ENCODE measurements at places on chromosomes 2 and 18.

GRCh38 chr18:58601468-58602266 is 27.2 kb downstream of the ALPK2 start:
- DNase-seq = no peak

DNA sequence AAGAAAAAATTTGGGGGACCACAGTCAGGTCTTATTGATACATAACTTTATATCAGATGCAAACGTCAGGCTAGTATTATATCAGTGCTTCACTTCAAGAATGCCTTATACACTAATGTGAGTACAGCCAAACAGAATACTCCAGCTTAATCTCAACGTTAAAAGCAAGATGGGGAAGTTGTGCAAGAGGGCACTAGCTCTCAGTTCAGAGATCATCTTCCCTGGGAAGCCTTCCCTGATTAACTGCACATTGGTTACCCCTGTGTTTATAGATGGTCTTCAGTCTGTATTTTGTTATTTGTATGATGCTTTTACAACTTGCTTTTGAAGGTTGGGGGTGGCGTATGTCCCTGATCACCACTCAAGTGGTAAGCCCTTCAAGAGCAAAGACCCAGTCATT is 11.4 kb downstream of the EPAS1 start:
- DNase-seq = no peak

GRCh38 chr18:12336171-12336613 is 28.2 kb downstream of the TUBB6 start:
- DNase-seq = no peak

DNA sequence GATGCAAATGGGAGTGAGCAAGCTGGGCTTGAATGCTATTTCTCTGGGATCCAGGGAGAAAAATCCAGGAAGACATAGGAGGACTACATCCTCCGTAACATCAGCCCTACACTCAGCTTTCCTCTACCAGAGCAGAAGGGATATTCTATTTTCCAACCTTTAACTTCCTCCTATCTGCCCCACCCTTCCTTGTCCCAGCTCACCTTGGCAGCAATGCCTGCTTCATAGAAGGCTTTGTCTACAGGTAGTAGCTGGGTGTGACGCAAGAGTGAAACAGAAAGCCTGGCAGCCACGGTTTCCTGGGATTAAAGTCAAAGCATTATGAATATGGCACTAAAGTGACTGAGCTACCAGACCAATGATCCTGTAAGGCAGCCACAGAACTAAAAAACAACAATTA is 3.9 kb downstream of the KRTCAP3 start:
- no peak for DNase-seq

GRCh38 chr2:144389151-144389929 is 130.6 kb downstream of the ZEB2 start:
- no peak for DNase-seq

DNA sequence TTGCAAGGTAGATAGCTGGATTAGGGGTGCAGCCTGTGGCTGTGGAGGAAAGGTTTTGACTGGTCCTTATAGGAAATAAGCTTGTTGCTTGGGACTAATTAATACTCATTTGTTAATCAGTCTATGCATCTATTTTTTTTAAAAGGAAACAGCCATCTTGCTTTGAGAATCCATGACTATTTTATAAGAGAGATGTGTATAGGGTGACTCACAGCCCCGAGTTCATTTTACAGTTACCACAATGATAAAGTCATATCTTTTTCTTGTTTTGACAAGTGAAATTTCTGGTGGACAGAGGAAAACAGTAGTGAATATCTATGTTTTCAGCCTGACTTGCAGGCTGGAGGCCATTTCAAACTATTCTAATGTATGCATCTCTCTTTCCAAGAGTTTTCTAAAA is 193.5 kb upstream of the CCDC68 start:
- DNase-seq = no peak

- no peak for DNase-seq
These were observed 110.2 kb downstream of the RNF144A start for GRCh38 chr2:7027411-7027810.

- DNase-seq = no peak
These were observed 52.6 kb upstream of the UNC80 start for GRCh38 chr2:209719034-209719433.

- no peak for DNase-seq
These were observed 381.0 kb upstream of the MEX3C start for GRCh38 chr18:51578406-51578980.

GRCh38 chr2:3498783-3499394 is 20.4 kb downstream of the ADI1 start:
- no peak for DNase-seq

DNA sequence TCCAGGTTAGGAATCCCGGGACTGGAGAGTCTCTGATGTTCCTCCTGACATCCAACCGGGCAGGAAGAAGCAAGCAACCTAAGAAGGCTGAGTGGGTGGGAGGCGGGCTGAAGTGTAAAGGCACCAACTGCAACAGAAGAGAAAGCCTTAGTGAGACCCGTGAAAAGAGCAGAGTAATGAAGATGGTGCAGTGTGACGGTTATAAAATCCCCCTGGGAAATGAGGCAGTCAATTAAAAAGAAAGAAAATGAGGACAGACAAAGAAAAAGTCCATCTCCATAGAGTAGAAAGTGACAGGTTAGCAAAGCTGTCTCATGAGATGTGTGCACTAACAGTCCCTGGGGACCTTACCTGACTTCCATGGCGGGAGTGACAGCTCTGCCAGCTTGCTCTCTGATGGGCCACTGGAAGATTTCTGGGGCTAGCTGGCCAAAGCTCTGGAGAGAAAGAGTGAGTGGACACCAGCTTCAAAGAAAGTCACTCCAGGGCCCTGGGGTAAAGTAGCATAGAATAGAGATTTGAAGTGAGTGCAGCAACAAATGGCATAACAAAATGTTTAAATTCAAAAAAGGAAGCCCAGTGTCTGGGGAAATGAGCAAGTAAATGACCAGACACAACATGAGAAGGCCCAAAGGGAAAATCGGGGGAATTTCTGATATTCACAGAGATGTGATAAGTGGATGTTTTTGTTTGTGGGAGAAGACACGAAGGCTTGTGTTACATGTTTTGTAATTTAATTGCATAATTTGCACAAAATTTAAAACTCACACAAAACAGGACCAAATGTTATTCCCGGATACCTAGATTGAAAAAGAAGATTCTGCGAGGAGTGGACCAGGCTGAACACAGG is 44.1 kb upstream of the IGFBP2 start:
- DNase-seq = no peak

GRCh38 chr2:120251078-120251477 is 1.6 kb upstream of the RALB start:
- no peak for DNase-seq

DNA sequence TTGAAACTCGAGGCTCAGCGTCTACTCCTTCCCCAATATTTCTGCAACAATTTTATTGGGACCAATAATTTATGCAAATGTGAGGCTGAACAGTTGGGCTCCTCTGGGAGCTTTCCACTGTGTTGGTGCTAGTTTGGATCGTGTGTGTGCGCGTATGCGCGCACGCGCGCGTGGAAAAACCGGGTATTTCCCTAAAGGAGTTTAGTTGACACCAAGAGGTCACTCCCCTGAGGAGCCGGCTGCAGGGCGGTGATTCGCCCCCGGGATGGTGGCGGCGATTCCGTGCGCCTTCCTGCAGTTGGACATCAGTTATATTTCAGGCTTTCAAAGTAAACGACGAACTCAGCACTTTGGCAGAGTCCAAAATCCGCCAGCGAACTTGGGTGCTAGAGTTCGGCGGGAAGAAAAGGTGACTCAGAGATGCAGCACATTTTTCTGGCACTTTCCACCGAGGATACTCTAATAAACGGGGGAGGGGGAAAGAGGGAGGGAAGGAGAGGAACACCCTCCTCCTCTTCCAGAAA is 186.5 kb upstream of the FANCL start:
- DNase-seq = peak; percentile 81

DNA sequence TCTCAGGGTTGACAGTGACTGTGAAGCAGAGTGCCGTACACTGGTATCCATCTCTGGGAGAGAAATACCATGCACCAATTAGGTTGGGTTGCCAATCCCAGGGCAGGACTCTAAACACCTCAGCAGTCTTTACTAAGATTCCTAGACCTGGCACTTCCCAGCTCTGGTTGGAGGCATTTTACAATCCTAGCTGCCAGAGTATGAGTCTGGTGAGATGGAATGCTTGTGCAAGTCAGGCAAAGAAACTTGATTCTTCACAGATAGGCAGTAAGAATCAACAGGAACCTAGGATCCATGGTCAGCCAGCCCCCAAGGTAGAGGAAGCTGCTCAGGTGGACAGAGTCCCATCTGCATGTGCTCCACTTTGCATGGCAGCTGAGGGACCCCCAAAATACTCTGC is 6.0 kb upstream of the UGT1A5 start:
- no peak for DNase-seq

- no peak for DNase-seq
These were observed 11.2 kb upstream of the GYPC start for GRCh38 chr2:126644630-126645191.

DNA sequence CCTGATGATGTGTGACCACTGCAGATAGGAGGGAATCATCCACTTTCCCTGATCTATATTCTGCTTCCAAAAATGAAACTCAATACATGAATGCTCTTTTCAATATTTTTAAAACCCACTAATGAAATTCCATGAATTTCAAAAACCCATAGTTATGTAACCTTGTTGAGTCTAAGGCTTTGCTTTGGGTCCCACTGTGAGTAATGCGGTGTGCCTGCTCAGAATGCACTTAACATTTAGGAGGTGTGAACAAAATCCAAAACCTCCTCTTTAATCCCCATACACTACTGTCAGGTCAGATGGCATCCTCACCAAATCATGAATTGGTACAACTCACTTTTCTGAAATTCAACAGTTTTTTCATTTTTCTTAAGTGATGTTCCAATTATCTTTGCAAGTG is 50.4 kb downstream of the CCDC93 start:
- DNase-seq = no peak

- DNase-seq = peak; percentile 60
These were observed 205.2 kb upstream of the HDAC4 start for GRCh38 chr2:239605976-239606375.

DNA sequence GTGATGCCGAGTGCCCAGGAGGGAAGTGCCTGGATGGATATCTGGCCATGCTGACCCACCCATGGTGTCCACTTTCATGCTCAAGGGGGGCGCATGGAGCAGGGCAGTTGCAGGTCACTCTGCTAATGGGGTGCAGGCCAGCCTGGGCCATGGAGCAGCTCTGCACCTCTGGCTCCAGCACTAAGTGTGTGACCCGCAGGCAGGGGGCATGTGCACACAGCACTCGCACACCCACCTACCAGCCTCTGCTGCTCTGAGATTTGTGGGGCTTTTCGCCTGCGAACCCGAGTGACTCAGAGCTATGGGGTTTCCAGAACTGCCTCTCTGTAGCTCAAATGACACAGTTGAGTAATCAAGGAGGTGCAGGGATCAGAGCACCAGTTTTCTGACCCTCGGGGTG is 66.2 kb downstream of the CYP26B1 start:
- DNase-seq = no peak

- no peak for DNase-seq
These were observed 211.4 kb downstream of the KLHL29 start for GRCh38 chr2:23596316-23596885.

DNA sequence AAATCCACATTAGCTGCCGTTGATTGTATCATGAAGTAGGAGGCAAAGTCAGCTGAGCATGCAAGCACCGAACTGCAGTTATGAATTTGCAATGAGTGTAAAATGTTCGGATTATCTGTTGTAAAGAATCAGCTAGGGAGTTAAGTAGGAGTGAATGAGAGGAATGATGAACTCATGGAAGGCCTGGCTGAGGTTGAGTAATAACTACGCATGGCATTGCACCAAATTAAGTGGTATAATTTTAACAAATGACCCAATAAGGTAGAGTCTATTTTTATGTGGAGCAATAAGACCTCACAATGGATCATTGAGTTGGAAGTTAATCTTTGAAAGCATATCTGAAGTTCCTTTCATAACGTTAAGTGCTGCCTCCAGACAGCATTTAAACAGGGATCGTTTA is 288.2 kb upstream of the CHST9 start:
- DNase-seq = no peak

DNA sequence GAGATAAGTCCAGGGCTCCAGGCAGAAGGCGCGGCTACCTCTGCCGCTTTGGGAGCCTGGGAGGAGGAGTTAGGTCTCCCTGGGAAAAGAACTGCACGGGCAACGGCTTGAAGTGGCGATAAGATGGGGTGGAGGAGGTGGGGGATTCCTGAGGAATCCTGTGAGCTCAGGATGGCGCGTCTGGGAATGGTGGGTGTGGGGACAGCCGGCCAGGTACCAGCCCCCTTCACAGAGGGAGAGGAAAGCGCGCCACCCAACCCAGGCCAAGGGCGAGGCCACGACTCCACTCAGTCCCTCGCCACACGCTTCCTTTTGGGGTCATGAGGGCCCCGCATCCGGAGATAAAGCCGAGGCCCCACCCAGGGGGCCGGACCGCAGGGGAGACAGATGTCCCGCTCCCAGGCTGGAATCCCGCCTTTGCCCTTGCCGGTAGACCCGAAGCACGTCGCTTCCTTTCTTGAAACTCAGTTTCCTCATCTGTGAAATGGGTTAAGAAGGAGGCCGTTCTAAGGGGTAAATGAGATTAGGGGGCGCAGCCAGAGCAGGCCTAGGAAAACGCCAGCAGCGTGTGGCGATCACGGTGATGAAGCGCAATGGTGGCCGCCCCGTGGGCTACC is 1.7 kb upstream of the CTDSP1 start:
- peak; percentile 46 for DNase-seq

DNA sequence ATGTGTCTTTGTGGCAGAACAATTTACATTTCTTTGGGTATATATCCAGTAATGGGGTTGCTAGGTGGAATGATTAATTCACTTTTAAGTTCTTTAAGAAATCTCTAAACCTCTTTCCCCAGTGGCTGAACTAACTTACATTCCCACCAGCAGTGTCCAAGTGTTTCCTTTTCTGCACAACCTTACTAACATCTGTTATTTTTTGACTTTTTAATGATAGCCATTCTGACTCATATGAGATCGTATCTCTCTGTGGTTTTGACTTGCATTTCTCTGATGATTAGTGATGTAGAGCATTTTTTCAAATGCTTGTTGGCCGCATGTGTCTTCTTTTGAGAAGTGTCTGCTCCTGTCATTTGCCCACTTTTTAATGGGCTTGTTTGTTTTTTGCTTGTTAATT is 43.1 kb upstream of the PTH2R start:
- no peak for DNase-seq

DNA sequence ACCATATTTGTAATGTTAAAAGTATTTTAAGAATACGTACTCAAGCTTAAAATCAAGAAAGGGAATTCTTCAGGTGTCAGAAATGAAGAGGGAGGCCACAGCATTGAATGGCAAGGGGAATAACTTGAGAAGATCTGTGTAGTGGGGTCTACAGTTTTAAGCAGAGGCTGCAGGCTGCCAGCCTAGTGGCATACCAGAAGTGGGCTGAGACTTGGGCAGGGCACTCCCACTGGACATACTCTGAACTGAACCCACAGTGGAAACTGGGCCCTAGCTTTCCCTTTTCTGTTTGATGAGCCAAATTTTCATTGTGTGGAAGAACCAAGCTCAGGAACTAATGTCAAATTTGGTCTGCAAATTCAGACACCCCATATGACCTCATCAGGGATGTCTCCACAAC is 238.8 kb downstream of the PTPRM start:
- no peak for DNase-seq

- no peak for DNase-seq
These were observed 497.2 kb upstream of the PIK3C3 start for GRCh38 chr18:41457765-41458326.
